WTC11 (cell line): ENCODE measurements at places on chromosomes 4 and X.

- H3K27me3 ChIP-seq, result no peaks in the 10 kb centered on the region
- H3K36me3 ChIP-seq, result peaks cover 90% of the 10 kb centered on the region
- no peak overlapping the region for H3K27ac ChIP-seq
- peak; percentile 44 for DNase-seq
- H3K4me3 ChIP-seq, result no peak overlapping the region
- peaks cover 23% of the 10 kb centered on the region for H3K4me1 ChIP-seq
Observed at GRCh38 chr4:10089346-10089745, 27.3 kb downstream of the WDR1 start.

DNA sequence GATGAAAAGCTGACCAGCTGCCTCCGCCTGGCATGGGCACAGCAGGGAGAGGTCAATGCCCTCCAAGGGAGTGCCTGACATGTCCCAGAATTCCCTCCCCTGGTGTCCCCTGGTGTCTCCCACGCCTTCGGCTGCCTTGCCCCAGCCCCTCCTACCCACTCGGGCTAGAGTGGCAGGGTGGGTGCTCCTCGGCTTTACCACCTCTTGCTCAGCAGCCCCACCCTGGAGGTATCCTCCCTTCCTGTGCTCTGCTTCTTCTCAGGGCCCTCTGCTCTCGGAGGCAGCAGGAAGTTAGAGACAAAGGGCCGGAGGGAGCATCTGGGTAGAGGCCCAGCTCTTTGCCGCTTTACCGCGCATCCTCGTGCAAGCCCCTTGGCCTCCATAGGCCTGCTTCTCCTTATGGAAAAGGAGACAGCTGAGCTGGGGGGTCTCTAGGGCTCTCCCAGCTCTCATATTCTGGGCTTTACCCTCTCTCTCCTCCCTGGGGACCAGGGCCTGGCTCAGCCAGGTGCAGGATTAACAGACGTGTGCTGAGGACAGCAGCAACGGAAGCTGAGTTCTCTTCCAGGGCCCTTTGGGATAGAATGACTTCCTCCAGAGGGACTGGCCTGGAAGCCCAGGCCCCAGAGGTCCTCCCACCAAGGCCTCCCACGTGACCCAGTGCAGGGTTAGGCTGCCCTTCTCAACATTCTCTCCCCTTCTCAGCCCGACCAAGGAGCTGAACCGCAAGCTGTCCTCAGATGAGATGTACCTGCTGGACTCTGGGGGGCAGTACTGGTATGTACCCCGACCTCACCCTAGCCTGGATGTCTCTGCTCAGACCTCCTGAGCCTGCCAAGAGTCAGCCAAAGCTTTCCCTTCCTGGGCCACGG is 17.2 kb downstream of the XPNPEP2 start:
- H3K27ac ChIP-seq, result no peak overlapping the region
- no peak overlapping the region for H3K4me3 ChIP-seq

- H3K4me3 ChIP-seq, result no peak overlapping the region
- peaks cover 3% of the 10 kb centered on the region; the same call in 1 of the 2 replicates for H3K4me1 ChIP-seq
- H3K27me3 ChIP-seq, result no peaks in the 10 kb centered on the region
Observed at GRCh38 chrX:19739683-19740082, 147.7 kb downstream of the SH3KBP1 start.

GRCh38 chr4:148259841-148260240 is 182.4 kb downstream of the NR3C2 start:
- peaks cover 3% of the 10 kb centered on the region; the same call in 1 of the 2 replicates for H3K4me1 ChIP-seq
- H3K27me3 ChIP-seq, result no peaks in the 10 kb centered on the region
- H3K27ac ChIP-seq, result no peak overlapping the region
- H3K36me3 ChIP-seq, result no peaks in the 10 kb centered on the region
- DNase-seq, result no peak

DNA sequence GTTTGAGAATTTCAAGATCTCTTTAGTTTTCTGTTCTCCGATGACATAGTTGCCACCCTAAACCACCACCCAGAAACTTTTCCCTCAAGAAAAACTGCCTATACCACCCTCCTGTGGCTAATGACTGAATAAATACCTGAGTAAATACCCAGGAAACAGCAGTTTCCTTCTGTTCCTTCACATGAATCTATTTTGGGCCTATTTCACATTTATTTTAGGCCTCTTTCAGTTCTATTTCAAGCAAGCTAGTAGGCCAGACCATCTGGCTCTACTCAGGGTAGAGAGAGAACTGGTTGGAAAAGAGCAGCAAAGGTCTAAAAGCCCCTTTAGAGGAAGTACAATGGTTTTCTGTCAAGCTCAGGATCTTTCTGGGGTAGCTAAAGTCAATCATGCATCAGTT is 23.4 kb downstream of the ARHGEF9 start:
- no peaks in the 10 kb centered on the region for H3K27me3 ChIP-seq
- no peaks in the 10 kb centered on the region for H3K36me3 ChIP-seq
- DNase-seq, result no peak
- H3K4me1 ChIP-seq, result peaks cover 32% of the 10 kb centered on the region
- no peak overlapping the region for H3K4me3 ChIP-seq

DNA sequence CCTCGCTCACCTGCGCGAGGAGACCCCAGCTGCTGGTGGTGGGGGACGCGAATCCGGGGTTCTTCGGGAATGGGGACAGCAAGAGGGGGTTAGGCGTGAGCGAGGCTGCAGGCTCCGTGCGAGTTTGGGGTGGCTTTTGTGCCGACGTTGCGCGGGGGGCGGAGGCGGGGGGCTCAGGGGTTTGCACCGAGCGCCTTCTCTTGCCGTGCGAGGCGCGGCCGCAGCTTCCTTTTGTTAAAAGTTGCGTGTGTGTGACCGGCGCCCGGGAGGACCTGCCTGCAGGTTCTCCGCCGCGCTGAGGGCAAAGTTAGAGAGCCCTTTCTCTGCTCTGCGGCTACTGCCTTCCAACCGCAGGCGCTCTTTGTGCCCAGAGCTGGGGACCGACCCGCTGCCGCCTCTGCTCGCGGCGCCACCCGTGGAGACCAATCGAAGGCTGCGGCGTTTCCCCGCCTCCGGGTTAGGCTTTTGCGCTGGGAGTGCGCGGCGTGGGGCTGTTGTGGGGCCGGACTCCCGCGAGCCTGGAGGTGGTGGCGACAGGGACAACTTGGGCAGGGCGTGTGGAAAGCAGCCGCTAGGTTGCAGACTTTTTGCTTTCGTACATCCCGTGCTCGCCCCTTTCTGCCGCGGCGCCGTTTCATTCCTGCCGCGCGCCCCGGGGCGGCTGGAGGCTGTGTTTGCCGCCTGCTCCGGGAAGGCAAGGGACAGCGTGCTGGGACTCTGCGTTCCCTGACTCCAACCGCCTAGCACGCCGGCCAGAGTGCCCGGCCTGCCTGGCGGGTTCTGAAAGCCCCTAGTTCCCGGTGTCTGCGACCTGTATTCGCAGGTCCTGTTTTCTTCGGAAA is 716 bp downstream of the KIT start:
- H3K27ac ChIP-seq, result no peak overlapping the region; the same call in 1 of the 2 replicates
- H3K4me3 ChIP-seq, result peak overlapping the region; percentile 85
- peaks cover 62% of the 10 kb centered on the region for H3K27me3 ChIP-seq
- peaks cover 42% of the 10 kb centered on the region for H3K4me1 ChIP-seq

DNA sequence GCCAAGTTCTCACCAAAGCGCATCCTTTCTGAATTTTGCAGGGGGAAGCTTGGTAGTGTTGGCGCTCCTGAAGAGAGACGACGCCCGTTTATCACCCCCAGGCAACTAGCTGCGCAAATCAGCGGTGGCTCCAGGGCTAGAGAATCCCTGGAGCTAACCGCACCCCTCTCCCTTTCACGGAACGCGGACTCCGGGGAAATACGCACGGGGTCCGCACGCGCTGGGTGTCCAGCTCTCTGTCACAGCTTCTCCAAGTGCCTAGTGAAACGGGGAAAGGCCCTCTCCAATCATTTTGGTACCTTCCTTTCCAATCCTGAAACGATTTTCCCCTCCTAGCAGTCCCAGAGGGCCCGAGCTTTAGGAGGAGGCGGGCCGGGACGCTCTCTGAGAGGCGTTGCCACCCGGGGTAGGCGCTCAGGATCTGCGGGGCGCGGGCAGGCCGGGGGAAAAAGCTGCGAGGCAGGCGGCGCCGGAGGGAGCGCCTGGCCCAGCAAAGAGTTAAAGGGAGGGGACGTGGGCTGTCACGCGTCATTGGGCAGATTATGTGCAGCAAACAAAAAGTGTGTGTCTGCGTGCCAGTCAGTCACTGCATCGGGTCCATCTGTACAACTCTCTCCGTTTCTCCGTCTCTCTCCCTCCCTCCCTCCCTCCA is at the start of gene PRDM8:
TSS of gene PRDM8 (plus strand) at position 582 of the 652 bp plus-strand sequence. CDS start 2,578 bp downstream, outside the sequence.
- DNase-seq, result no peak
- no peak within 1 kb of the TSS for H3K27ac ChIP-seq
- peaks cover 31% of the 10 kb centered on the region for H3K4me1 ChIP-seq
- peaks cover 100% of the 10 kb centered on the region for H3K27me3 ChIP-seq

- H3K36me3 ChIP-seq, result no peaks in the 10 kb centered on the region
- peaks cover 2% of the 10 kb centered on the region for H3K27me3 ChIP-seq
- no peak overlapping the region for H3K27ac ChIP-seq
- DNase-seq, result no peak
- H3K4me1 ChIP-seq, result no peaks in the 10 kb centered on the region
Observed at GRCh38 chrX:39296472-39296871, 495.2 kb downstream of the MID1IP1 start.

DNA sequence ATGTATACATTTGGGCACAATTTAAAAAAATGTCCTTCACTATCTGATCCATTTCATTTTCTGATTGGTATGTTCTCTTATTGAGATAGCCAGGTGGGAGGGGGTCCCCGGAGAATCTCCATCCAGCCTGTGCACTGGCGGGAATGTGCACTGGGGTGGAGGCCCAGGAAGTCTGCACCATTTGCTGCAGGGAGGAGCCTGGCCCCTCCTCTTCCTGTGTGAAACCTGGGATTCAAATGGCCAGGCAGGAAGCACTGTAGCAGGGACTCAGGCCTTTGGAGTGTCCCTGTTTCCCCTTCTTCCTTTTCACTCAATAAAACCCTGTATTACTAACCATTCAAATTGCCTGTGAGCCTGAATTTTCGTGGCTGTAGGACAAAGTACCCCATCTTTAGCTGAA is 44.3 kb downstream of the GPRIN3 start:
- no peak overlapping the region for H3K27ac ChIP-seq
- peaks cover 47% of the 10 kb centered on the region for H3K4me1 ChIP-seq
- no peak for DNase-seq
- no peaks in the 10 kb centered on the region for H3K36me3 ChIP-seq
- no peaks in the 10 kb centered on the region for H3K27me3 ChIP-seq
- H3K4me3 ChIP-seq, result no peak overlapping the region

GRCh38 chrX:23902419-23902818 is 5.3 kb downstream of the APOO start:
- no peaks in the 10 kb centered on the region for H3K27me3 ChIP-seq
- H3K4me3 ChIP-seq, result no peak overlapping the region
- no peak for DNase-seq
- H3K4me1 ChIP-seq, result peaks cover 30% of the 10 kb centered on the region

DNA sequence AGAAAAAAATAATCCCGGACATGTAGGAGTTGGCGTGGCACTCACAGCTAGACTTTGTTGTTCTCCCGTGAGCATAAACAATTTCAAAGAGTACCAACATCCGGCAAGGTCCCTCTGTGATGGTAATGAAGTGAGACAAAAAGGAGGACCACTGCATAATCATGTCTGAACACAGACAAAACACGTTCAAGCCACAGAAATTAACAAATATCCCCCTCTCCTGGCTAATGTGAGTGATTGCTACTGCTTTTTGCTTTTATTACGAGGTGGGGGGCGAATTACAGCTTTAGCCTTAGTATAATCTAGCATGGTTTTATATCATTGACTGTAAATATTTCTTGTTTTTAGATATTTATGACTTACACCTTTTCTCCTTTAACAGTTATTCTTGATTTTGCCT is 118.5 kb downstream of the PLS3 start:
- H3K36me3 ChIP-seq, result no peaks in the 10 kb centered on the region
- peak overlapping the region; percentile 63; the same call in 1 of the 2 replicates for H3K27ac ChIP-seq
- no peaks in the 10 kb centered on the region for H3K27me3 ChIP-seq
- no peak for DNase-seq
- peaks cover 21% of the 10 kb centered on the region for H3K4me1 ChIP-seq
- no peak overlapping the region for H3K4me3 ChIP-seq

DNA sequence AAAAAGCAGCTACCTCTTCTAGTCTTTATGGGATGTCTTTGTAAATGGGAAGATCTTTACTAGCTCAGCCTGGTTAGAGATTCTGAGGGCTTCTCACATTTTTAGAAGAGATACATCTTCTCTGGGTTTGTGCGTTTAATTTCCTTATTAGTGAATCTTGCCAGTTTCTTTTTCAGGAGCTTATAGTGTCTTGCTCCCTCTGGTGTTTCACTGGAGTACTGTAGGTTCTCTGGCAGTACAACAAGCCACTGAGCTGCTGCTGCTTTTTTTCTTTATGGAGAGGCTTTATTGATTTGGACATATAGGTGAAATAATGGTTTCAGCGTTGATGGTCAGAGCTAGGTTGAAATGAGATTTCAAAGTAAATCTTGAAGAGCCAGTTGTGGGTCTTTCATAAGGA is 82.9 kb downstream of the LAS1L start:
- DNase-seq, result no peak
- peaks cover 29% of the 10 kb centered on the region for H3K36me3 ChIP-seq

GRCh38 chr4:126592088-126592487 is 1040.7 kb upstream of the INTU start:
- H3K27ac ChIP-seq, result no peak overlapping the region
- DNase-seq, result no peak
- no peak overlapping the region for H3K4me3 ChIP-seq
- no peaks in the 10 kb centered on the region for H3K4me1 ChIP-seq

GRCh38 chr4:76995776-76996175 is 46.2 kb downstream of the SEPTIN11 start:
- no peak overlapping the region for H3K4me3 ChIP-seq
- peaks cover 31% of the 10 kb centered on the region for H3K36me3 ChIP-seq
- peaks cover 76% of the 10 kb centered on the region for H3K4me1 ChIP-seq
- DNase-seq, result no peak

GRCh38 chr4:88189418-88189738 is 30.9 kb upstream of the ABCG2 start:
- no peak overlapping the region for H3K27ac ChIP-seq
- peaks cover 9% of the 10 kb centered on the region for H3K4me1 ChIP-seq
- H3K27me3 ChIP-seq, result no peaks in the 10 kb centered on the region
- H3K4me3 ChIP-seq, result no peak overlapping the region

- no peaks in the 10 kb centered on the region for H3K27me3 ChIP-seq
- peaks cover 49% of the 10 kb centered on the region for H3K36me3 ChIP-seq
- DNase-seq, result no peak
- no peak overlapping the region for H3K4me3 ChIP-seq
Observed at GRCh38 chrX:129566073-129566472, 26.0 kb downstream of the OCRL start.

GRCh38 chr4:34733185-34733941 is 1511.0 kb downstream of the ARAP2 start:
- no peak overlapping the region; the same call in 1 of the 2 replicates for H3K27ac ChIP-seq
- H3K27me3 ChIP-seq, result no peaks in the 10 kb centered on the region
- no peak overlapping the region for H3K4me3 ChIP-seq
- peaks cover 6% of the 10 kb centered on the region for H3K4me1 ChIP-seq
- no peak for DNase-seq
- H3K36me3 ChIP-seq, result no peaks in the 10 kb centered on the region

DNA sequence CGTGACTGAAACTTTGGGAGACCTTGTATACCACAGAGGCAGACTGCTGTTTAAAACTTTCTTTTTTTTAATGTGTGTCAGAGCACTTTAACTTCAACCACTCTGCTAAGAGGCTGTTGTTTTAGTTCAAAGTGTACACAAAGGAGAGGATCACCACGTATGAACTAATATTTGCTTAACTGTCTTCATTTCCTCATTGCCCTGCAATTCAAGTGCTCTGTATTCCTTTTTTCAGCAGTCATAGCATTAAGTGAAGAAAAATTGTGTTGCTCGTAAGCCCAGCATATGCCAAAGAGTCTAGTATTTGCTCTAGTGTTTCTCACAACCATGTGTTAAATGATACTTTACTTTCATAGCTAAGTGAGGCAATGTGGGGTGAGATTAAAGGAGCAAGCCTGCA is 63.0 kb upstream of the HHIP start:
- no peaks in the 10 kb centered on the region for H3K27me3 ChIP-seq
- H3K27ac ChIP-seq, result no peak overlapping the region
- no peak overlapping the region for H3K4me3 ChIP-seq
- no peak for DNase-seq
